ENCODE measurements at places on chromosomes 3 and 15.
A peak's percentile ranks its signal among the peaks of the same experiment; 100 is the strongest.

DNA sequence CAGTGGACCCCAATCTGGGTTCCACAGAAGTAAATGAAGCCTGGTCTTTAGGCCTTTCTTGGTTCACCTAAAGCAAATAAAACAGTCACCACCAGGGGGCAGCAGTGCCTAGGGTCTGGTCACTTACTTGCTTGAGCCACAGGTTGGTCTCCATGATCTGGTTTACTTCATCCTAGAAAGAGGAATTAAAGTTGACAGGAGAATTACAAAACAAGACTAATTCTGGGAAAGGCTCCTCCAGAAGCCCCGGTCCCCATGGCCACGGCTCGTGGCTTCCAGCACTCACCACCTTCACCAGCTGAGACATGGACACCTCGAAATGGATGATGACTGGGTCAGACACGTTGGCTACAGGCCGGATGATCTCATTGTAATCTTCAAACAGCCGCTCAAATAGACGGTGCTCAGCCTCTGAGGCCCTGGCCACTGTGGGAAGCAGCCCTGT, 2.3 kb downstream of the CHRNA3 start:
- DNase-seq: peak; percentile 61

DNA sequence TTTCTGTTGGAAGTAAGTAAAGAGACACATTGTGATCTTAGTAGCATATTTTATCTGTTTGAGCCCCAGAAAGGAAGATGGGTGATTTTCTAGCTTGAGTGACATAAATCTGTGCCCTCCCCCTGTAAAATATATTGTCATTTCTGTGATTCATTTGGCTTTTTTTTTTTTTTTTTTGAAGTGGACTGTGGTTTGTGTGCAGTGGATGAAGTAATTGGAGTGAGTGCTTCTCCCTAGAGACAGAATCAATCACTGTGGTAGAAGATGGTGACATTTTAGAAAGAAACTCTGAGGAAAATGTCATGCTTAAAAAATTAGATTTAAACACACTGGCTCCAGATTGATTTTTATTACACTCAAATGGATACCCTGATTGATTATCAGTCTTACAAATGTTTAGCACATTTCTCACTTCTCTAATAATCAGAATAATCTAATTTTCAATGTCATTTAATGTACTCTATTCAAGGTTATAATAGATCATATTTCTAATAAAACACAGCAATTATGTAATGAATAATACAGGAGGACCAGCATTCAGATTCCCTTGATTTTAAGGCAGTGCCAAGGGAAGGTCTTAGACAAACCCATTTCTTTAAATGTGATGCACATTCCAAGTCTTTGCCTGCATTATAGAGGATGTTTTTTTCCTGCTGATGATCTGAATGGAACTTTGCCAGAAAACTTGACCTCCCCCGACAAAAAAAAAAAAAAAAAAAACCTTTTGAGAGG, 116.6 kb downstream of the TOP2B start:
- no peak for DNase-seq

DNA sequence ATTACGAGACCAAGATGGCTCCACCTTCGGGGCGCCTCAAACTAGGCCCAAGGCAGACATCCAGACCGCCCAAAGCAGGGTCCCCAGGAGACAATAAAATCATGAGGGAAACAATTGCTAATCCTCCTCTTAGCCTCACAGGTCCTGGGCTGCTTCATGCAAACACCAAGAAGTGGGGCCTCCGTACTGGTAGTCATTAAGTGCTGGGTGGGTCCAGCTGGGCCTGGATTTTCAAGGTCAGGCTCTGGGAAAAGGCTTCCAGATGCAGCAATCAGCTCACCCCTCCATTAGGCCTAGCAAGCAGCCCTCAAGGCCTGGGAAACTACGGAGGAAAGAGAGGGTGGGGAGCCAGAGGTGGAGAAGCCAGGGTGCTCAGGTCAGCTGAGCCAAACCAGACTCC, 634 bp downstream of the FBXL22 start:
- DNase-seq: no peak

DNA sequence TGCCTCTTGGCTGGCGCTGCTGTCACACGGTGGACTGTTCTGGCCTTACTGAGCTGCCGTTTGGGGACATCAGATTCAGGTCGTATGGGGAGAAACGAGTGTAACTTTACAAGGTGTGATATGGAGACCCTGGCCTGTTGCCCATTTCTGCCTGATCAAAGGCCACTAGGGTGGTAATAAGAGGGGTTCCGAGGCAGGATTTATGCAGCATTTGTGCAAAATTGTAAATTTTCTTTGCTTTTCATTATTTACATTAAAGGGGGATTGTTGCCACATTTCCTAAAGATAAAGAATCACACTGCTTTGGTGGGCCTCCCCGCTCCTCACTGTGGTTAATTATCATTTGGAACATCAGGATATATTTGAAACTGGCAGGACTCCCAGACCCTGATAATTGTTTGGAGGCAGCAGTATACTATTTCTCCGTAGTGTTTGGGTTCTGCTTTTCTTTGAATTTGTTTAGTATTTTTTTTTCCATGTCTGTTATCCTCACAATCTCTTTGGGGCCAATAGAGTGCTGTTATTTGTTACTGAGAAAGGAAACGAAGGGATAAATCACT, 891 bp downstream of the NXPE3 start:
- no peak for DNase-seq

DNA sequence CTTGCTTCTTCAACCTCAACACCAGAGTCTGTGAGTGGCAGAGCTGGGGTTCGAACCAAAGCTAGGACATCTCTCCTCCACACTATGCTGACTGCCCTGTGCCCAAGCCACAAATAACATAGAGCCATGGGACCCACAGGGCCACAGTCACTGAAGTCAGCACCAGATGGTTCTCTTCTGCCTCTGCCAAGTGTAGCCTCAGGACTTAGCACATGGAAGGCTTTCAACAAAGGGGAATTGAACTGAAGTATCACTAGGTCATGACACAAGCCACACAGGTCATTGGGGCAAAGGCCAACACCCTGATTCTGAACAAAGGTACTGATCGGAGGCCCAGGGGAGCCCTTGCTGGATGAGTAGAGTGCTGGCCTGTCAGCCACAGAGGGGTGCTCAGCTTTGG, 83.6 kb downstream of the BDH1 start:
- no peak for DNase-seq

GRCh38 chr15:51224428-51224827, 114.0 kb downstream of the CYP19A1 start:
- no peak for DNase-seq

DNA sequence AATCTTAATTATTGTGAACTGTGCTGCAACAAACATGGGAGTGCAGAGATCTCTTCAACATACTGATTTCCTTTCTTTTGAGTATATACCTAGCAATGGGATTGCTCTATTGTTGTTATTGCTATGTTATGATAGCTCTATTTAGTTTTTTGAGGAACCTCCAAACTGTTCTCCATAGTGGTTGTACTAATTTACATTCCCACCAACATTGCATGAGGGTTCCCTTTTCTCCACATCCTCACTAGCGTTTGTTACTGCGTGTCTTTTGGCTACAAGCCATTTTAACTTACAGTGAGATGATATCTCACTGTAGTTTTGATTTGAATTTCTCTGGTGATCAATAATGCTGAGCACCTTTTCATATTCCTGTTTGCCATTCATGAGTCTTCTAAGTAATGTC, 45.5 kb upstream of the TNFSF10 start:
- no peak for DNase-seq

DNA sequence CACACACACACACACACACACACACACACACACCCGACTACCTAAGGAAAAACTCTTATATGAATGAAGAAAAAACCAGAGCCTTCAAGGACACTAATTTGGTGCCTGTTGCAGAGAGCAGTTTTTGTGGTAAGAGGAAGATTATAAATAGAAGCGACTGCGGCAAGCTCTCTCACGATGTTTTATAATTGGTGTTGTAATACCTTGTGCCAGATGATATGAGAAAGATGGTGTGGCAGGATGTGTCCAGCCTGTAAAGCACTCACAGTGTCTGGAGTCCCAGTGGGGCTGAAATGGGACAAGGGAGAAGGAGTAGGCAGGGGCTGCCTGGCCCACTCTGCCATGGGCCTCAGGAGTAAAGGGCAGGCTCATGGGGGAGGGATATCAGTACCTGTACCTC, 839.9 kb downstream of the AGBL1 start:
- no peak for DNase-seq

- no peak for DNase-seq
Observed at GRCh38 chr15:43190178-43190577, 5.0 kb downstream of the CCNDBP1 start.

GRCh38 chr15:82910721-82911120, 41.8 kb downstream of the HOMER2 start:
- DNase-seq: no peak

- no peak for DNase-seq
Observed at GRCh38 chr3:62502315-62503300, 129.3 kb upstream of the FEZF2 start.

GRCh38 chr15:36363335-36363734, 216.1 kb upstream of the CDIN1 start:
- no peak for DNase-seq

Data from stimulated activated CD4-positive, alpha-beta T cell treated with anti-CD3 and anti-CD28 coated beads, Interleukin-1b, Interleukin-23, amount 100 ng/mL, for 1 hour (primary cell).